Activated T-cell treated with anti-CD3 and anti-CD28 coated beads, Interleukin-2, amount 50 U/mL, for 4 hours (primary cell): ENCODE measurements at places on chromosomes 7 and 10. TPM values are rescaled to one million over a fixed set of nuclear protein-coding genes. Genes with fewer than 3 reads are reported as not detected.

DNA sequence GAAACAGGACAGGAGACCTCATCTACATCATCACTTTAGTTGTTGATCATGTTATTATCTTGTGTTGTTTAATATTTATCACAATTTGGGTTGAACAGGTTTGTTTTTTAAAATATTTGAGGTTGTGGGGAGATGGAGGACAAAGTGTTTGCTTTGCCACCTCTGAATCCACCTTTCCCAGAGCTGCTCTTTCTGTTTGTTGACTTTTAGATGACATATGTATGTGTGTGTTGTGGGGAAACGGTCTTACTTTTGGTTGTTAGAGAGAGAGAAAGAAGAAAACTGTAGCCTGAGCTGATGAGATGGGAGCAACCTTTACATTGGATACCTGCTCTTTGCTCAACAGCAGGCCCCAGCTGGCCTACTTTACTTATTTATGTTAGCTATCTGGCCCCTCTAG is 19.0 kb upstream of the SLC16A12 start:
- no peak for DNase-seq

DNA sequence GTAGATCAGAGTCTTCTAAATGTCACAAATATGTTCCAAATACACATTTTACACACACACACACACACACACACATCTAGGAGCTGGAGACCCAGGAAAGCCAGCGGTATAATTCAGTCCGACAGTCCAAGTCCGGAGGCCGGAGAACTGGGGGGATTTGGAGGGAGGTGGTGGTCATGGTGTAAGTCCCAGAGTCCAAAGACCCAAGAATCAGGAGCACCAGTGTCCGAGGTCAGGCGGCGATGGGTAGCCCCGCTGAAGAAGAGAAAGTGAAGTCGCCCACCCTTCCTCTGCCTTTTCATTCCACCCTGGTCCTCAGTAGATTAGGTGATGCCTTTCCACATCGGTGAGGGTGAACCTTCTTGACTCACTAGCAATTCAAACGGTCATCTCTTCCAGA is 154.8 kb downstream of the CAMK1D start:
- no peak for DNase-seq

GRCh38 chr10:11379771-11380170 is 231.7 kb downstream of the USP6NL start:
- no peak for DNase-seq

GRCh38 chr10:114526126-114526503 is 121.8 kb upstream of the AFAP1L2 start:
- no peak for DNase-seq

- no peak for DNase-seq
Observed at GRCh38 chr7:128889121-128889520, 21.4 kb downstream of the KCP start.

DNA sequence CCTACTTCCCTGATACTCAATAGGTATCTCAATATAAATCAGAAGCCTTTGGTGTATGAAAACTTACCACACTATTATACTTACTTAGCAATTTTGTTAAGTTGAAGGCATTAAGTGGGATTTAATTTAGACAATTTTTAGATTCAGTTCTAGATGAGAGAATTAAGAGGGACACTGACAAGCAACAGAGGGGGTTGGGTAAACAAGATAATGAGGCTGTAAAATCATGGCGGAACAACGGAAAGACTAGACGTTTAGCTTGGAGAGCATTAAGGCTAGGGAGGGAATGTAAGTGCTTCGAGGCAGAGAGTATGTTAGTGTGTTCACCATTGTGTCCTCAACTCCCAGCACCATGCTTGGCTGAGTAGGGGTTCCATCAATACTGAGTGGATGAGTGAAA is 71.3 kb downstream of the DENND11 start:
- DNase-seq: no peak

DNA sequence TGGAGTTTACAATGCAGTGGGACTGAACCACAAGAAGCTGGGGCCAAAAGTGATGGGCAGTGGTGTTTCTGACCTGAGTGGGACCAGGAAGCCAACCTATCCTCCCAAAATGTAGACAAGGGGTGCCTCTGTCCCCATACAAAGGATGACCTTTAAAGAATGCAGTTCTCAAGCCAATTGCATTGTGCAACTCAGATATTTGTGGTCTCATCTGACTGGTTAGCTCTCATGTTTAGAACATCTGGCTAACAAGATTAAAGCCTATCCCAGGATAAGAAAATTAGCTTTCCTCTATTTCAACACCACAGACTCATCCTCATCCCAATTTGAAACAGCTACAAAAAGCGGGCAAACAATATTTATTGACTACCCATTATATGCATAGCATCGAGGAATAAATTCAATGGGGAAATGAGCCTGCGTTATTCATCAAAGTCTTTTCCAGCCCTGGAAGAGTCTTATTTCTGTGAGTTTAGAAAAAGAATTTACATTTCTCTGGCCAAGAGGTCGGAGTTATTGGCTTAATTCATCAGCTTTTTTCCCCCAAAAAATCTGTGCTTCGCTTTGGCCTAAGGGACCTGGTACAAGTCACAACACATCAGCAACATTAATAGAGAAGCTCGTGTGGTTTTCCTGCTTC is 26.7 kb downstream of the ELMO1 start:
- DNase-seq: no peak

DNA sequence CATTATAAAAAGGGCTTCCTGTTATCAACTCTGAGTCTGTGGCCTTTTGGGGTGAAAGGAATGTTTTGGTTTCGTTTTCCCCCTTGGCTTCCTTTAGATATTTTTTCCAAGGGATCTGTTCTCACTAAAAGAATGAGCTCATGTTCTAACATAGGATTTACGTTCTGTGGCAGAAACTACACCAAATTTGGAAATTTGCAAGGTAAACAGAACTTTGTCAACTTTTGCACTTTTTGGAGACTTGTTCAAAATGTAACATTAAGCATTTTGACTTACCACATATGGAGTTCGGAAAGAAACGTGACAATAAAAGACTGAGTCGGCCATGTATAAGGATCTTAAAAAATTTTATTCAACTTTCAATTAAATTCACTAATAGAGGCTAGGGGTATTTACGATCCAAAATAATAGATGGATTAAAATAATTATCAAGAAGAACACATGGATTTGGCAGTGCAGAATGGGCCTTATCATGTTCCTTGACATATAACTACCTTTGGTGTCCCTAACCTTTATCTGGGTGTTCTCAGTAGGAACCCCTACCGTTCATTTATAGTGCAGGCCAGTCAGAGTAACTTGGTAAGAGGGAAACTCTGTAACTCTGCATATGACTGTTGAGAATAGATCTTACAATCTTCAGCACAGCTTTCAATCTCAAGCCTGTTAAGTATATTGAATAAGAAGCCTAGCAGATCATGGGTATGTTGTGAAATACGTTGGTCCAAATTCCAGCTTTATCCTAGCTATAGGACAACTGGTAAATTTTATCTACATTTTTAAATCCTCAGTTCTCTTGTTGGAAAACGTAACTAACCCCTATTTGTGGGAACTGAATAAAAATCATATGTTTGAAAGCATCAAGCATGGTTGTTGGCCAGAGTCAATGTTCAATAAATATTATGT is 11.8 kb downstream of the CPED1 start:
- DNase-seq: no peak

GRCh38 chr7:18976715-18977471 is 140.5 kb downstream of the TWIST1 start:
- DNase-seq: no peak

- DNase-seq: no peak
Observed at GRCh38 chr10:62853710-62854109, 37.5 kb upstream of the EGR2 start.

GRCh38 chr10:34168439-34168838 is 646.7 kb downstream of the PARD3 start:
- no peak for DNase-seq

DNA sequence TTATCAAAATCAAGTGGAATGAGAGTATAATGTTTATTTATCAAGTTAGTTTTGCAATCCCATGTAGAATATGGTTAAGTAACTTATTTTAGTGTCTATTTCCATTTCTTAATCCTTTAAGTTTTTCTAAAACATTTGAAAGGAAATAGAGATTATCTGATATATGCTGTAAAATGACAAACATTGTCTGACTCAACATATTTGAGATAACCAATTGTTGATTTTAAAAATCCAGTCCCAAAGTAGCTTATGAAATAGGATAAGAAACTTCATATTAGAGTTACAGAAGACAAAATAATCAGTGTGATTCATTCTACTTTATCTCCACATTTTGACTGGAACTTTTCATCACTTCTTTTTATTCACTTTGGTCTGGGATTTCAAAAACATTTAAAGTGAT is 38.7 kb upstream of the CDK1 start:
- DNase-seq: no peak

DNA sequence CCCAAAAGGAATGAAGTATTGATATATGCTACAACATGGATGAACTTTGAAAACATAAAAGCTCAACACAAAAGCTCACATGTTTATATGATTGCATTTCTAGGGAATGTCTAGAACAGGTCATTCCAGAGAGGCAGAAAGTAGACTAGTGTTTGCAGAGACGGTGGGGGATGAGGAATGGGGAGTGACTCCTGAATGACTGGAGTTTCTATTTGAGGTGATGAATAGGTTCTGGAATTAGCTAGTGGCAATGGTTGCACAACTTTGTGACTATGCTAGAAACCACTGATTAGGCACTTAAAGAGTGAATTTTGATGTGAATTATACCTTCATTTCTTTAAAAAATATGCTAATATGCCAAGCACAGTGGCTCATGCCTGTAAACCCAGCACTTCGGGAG is 6.9 kb downstream of the KPNA7 start:
- no peak for DNase-seq

DNA sequence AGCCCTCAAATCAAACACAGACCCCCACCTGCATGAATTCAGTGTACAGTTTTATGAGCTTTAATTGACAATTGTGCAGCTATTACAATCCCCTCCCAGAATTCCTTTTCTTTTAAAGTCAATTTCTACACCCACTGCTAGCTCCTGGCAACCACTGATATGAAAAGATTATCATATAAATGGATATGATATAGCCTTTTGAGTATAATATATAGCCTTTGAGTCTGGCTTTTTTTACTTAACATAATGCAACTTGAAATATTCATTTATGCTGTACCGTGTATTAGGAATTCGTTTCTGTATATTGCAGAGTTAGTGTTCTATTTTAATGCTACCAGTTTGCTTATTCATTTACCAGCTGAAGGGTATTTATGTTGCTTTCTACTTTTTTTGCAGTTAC is 127.7 kb downstream of the CCSER2 start:
- DNase-seq: no peak

GRCh38 chr10:129848696-129849451 is 115.2 kb downstream of the EBF3 start:
- no peak for DNase-seq

DNA sequence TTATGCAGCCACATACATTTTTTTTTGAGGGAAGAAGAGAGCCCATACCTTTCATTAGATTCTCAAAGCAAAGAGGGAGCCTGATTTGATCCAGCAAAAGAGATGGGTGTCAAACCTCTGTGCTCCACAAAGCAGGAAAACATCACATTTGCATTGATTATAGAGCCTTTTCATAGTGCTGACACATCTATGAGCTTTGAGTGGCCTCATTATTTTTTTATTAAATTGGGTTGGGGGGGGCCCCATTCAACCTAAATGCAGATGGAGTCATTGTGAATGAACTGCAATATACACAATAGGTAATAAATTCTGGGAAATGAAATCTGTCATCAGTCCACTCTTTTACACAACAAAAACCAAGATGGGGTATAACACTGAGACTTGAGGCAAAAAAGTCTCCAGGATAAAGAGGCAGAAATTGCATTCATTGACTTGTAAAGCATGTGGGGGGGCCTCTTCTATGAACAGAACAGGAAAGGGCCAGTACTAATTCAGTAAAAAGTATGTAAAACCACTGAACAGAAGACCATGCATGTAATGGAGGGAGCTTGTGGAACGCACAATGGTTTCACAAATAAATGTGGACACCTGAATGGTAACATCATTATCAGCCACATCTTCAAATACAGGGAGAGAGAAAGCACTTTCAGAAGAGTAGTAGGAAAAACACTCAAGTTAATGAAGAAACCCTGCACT is 17.7 kb upstream of the ASB4 start:
- no peak for DNase-seq

DNA sequence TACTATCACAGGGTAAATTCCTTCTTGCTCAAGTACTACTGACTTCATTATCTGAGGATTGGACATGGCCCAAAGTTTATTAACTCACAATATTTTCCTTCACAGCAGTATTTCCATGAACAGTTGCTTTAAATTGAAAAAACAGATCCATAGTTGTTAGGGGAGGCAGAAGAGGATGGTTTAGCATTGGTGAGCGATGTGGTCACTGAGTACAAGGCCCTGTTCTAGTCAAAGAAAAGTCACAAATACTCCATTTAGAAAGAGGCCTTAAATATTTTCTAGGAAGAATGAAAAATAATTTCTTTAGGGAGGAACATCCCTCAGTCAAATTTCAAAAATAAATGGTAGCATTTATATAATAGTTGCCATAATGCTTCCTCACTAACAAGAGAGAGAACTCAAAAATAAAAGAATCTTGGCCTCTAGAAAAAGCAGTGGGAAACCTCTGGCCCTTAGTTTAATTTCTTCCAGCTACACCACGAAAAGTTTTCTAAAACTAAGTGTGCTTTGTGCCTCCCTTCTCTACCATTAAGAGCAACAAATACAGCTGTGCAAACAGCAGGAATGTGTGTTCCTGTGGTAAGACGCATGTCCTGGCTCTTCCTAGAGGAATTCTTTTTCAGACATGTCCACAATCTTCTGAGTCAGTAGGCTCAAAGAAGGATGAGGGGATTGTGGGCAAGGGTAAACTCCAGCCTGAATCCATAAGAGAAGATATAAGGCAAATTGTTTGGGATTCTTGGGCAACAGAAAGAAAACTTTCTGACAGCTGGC is 105.7 kb downstream of the HOXA1 start:
- DNase-seq: no peak

- DNase-seq: no peak
Observed at GRCh38 chr7:41538810-41539724, 163.8 kb downstream of the INHBA start.

GRCh38 chr7:134371536-134371935 is 54.8 kb upstream of the SLC35B4 start:
- DNase-seq: no peak

DNA sequence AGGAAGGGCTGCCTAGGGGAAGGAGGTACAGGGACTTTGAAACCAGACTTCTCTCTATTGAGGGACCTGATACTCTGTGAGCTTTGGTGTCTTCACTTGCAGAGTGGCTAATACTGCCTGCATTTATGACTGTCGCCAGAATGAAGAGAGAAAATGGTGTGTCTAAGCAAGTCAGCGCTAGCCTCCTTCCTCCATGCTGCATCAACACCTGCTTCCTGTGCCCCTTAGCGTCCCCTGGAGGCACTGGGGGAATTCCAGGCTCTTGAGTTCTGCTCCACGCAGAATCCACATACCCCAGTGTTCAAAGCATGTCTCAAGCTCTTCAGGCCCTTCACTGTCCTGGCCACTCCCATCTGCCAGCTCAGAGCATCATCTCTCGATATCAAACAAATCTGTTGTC is 140.5 kb downstream of the PKD1L1 start:
- no peak for DNase-seq

The FAM25A gene
- not detected for total RNA-seq

The DLX6 gene
- not detected for total RNA-seq

The FAM241B gene
- total RNA-seq: 15.3 TPM

The ITPRID1 gene
- not detected for total RNA-seq

The BZW2 gene
- total RNA-seq: 116 TPM

The PPP3CB gene
- total RNA-seq: 38.0 TPM

The PTPN12 gene
- total RNA-seq: 7.2 TPM
